ENCODE measurements at places on chromosomes 4 and X.

GRCh38 chr4:110865611-110866259 lies 242.9 kb upstream of the PITX2 start:
- DNase-seq: peak; percentile 91

DNA sequence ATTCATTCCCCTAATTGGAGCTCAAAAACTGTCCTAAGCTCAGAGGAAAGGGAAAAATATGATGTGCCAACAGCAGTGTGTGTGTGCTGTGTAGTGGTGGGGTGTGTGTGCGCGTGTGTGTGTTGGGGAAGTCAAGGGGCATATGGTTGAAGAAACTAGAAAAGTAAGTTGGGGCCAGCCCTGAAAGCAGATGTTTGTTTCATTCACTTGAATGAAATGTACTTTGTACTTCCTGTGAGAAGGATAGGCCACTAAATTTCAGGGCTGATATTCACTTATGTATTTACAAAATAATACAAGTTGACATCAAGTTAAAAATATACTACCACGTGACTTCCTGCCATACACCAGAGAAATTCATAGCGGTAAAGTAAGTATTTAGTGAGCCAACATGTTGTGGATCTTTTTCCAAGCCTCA lies 151.3 kb upstream of the JADE1 start:
- DNase-seq: no peak

DNA sequence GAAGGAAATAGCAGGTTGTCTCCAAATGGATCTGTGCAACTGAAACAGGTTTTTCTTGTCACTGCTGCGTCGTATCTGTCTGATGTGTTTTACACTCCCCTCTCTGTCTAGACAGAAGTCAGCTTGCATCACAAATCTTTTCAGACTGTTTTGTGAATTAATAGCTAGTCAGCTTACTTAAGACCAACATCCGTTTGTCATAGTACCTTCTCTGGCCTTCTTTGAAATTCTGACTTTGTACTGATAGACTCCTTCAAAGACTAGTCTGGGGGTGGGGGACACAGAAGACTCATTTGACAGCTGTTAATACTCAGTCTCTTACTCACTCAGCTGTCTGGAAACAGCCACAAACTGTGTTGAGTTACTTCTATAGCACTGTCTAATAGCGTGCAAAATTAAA lies 197.8 kb downstream of the PALLD start:
- peak; percentile 90 for DNase-seq

DNA sequence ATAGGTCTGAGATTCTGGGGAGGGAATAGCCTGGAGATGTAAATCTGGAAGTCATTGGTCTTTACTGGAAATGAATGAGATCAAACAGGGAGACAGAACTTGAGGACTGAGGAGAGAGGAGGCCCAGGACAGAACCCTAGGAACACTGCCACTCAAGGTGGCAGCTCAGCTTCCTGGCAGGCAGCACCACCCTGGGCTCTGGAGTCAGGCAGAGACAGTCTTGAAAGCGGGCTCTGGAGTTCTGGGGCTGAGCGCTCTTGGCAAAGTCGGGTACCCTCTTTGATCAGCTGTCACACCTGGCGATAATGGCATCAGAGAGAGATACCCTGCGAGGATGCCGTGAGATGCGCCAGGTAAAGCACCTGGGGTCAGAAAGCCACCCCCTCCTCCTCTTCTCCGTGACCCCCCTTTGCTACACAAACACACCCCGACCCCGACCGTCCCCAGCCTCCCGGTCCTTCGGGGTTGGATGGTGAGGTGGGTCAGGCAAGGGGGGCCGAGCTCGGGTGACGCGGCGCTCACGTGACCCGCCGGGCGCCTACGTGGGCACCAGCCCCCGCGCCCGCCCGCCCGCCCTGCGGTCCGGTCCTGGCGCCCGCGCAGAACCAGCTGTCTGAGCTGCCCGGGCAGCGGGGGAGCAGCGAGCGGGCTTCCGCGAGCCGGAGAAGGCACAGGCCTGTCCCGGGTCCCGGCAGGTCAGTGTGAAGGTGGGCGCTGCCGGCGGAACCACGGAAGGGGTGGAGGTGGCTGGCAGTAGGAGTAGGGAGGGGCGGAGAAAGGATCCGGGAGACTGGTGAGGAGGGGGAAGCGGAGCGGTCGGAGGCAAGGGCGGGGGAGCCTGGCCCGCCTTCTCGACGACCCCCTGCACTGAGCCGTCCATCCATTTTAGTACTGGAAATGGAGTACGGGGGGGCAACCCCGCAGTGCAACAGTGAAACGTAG lies at the start of gene TCEAL3:
TCEAL3 (plus strand) TSS at position 600 of the 942 bp plus-strand sequence. CDS start 1,102 bp downstream, outside the sequence.
- peak; percentile 52 for DNase-seq

- no peak for DNase-seq
Observed at GRCh38 chrX:30637874-30638815, 15.1 kb upstream of the GK start.

DNA sequence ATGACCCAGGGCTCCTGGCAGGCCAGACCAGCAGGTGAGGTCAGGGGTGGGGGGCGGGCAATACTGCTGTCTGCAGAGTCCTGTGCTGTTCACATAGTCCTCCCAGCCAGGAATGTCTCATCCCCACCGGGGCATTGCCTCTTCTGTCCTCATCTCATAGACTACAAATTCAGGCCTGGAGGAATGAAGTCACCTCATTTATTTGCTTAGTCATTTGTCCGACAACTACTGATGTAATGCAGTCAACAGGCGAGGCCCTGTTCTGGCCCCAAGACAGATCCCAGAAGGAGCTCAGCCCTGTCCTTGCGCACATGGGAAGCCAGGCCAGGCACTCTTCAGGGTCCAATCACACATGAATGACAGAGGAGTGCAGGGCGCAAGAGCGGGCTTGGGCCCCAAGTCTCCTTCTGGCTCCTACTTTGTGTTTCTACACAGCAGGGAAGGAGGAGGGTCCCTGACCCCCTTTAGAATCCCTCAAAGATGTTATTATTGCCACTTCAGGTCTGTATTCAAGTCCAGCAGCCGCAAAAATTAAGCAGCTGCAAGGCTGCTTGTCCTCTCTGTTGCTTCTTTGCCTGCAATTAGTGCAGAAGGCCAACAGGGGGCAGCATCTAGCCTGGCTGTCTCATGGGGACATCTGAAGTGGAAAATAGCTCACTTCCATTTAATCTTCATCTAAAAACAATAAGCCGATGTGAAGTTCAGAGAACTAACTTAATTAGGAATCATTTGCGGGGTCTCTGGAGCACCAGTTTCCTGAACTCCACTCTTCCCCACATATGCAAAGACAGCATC lies 15.2 kb upstream of the HMX1 start:
- no peak for DNase-seq

DNA sequence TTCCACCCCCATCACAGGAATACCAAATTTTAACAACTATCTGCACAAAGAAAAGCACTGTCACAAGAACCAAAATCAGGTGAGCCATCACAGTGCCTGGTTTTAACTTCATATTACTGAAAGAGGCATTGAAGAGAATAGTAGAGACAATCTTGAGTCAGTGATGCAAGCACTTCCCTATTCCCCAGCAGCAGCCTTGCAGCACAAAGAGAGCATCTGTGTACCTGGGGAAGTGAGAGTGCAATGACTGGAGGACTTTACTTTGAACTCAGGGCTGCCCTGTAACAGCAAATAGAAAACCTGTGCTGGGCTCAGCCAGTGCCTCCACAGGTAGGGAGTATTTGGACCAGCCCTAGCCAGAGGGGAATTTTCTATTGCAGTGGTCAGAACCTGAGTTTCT lies 361.8 kb downstream of the TEX13C start:
- DNase-seq: no peak

All from fibroblast of skin of back (primary cell).